Suppressor macrophage treated with lipopolysaccharide for 1 hour (primary cell): ENCODE measurements at places on chromosomes 13 and 19.

DNA sequence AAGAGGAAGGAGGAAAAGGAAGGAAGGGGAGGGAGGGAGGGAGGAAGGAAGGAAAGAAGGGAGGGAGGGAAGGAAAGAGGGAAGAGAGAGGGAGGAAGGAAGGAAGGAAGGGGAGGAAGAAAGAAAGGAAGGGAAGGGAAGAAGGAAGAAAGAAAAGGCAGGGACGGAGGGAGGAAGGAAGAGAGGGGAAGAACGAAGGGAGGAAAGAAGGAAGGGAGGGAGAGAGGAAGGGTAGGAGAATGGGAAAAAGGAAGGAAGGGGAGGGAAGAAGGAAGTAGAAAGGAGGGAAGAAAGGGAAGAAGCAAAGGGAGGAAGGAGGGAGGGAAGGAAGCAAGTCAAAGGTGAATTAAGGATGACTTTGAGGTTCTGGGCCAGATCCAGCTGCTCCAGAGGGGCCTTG, 3.0 kb downstream of the ACSBG2 start:
- no peak for DNase-seq

DNA sequence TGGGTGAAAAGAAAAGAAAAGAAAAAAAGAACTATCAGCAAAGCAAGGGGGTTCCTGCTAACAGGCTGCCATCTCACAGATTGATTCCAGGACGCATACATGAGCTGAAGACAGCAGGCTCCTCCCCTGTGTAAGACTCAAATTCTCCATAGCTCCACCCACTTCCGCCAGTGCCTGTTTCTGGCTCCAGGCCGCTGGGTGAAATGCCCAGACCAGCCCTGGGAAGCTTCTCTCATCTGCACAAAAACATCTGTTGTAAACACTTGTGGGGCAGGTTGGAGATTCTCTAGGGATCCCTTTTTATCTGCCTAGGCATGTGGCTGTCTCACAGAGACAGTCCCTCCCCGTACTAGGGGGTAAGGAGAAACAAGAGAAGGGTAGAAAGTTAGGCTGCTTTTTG, 1054.4 kb upstream of the SPRY2 start:
- DNase-seq, result no peak

DNA sequence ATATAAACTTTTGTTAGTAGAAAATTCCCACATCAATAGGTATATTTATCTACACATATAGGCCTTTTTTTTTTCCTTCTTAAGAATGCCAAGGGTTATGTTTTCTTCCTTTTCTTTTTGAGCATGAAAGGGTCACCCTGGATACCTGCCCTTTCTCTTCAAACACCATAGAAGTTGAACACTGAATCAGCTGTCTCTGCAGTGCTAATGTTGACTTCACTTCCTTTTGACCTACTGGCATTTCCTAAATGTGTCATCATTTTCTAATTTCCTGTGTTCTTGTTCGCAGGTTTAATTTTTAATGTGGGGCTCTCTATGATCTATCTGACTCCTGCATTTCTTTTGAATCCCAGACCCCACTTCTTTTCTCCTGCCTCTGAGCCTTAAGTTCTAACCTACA, 532.0 kb downstream of the GPC6 start:
- no peak for DNase-seq

GRCh38 chr19:32166238-32166637, 179.2 kb upstream of the ZNF507 start:
- no peak for DNase-seq

GRCh38 chr13:41847216-41847615, 113.7 kb downstream of the VWA8 start:
- DNase-seq, result no peak

- no peak for DNase-seq
Measured at GRCh38 chr19:1489463-1490310, 463 bp downstream of the PCSK4 start.

- no peak for DNase-seq
Measured at GRCh38 chr19:52945652-52946321, 16.9 kb downstream of the ZNF816 start.
